ENCODE measurements at places on chromosomes 2 and 18.

DNA sequence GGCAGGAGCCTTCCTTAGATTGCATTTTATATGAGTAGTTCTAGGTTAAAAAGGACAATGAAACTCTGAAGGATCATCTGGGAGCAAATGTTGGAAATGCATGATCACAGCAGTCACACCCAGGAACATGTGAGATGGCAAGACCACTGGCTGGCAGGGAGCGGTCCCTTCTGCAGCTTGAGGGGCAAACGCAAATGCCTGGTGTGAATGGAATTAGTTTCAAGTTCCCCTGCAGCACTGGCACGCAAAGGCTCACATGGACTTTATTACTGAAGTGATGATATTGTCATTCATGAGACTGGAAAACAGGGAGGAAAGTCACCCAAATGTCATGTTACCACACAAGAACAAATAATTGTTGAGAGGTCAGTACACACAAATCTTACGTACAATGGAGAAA lies 223.3 kb downstream of the FBXO15 start:
- no peak for DNase-seq

DNA sequence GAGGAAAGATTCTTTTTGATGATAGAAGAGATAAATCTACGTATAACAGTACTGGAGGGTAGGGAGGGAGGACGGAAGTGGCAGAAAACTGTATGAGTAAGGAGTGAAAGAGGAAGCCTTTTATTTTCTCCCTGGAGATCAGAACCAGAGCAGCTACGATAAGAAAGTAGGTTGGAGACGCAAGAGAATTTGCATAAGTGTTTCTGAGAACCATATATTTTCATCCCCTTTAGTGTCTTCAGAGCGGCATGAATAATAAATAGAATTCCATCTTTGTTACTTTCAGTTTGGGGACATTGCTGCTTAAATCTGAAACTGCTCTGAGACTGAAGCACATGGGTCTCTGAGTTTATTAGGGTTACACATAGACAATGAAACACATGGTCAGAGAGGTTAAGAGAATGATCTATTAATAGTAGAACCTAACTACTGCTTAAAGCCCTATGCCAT lies 230.2 kb upstream of the TNP1 start:
- no peak for DNase-seq

GRCh38 chr2:140359056-140359771 lies 1579.0 kb upstream of the NXPH2 start:
- no peak for DNase-seq

GRCh38 chr2:161136696-161137324 lies 23.4 kb upstream of the TANK start:
- DNase-seq: no peak

DNA sequence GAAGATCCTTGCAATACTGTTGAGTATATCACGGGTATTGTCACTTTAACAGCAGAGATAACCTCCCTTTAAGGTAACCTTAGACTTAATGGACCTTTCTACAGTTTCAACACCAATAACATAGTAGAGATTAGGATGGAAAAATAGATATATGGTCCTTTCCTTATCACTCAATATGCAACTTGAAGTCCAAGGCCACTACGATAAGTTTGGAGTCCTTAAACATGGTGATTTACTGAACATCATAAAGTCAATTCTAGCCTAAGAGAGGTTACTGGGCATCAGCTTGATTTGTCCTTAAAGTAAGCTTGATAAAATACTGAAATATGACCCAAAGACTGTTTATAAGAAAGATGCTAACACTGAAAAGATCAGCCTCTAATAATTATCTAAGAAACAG lies 203.2 kb downstream of the STK39 start:
- no peak for DNase-seq

DNA sequence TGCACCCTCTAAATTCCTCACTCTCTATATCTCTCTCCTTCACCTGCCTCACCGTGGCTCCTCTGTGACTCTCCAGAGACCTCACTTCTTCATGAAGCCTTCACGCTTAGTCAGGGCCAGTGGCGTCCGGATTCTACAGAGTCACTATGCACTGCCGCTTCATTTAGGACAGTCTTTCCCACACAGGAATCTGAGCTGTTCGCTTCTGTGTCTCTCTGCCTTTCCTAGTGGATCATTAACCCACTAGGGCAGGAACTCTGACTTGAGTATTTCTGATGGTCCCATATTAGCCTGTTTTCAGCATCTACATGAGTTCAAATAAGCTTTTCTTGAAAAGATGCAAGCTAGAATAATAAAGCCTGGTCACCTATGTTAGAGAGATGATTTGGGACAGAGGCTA lies 180.2 kb upstream of the DOK6 start:
- no peak for DNase-seq

DNA sequence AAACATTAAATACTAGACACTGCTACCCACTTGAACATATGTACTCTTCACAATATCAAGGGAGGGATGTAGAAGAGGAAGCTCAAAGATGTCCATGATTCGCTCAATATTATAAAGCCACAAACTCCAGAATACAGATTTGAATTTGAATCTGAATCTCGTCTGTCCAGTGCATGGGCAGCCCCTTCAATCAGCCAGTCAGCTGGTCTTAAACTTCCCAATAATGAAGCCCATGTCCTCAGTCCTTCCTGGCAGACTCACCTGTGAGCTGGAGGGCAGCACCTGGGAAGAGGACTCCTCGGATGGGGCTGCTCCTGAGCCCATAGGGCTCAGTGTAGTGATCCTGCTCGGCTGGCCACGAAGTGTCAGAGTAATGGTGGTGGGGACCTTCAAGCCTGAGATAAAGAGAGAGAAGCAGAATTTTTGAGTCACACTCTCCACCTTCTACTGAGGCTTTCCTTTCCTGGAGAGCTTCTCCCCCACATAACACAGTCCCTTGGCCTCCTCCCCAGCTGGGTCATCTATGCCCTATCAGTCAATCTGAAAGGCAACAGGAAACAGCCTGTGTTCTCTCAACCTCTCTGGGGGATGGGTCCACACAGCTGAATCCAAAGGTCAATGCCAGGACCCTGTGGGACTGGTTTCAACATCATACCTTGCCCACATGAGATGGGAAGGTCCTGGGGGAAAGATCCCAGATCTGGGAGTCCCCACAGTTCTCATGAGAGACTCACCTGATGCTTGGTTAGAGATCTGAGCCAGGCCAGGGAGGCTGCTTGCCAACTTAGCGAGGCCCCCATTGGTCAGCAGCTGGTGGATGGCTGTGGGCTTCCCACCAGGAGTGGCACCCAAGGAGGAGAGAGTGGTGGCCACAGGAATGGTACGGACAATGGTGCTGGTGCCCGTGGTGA lies 36.5 kb downstream of the KANSL3 start:
- no peak for DNase-seq

DNA sequence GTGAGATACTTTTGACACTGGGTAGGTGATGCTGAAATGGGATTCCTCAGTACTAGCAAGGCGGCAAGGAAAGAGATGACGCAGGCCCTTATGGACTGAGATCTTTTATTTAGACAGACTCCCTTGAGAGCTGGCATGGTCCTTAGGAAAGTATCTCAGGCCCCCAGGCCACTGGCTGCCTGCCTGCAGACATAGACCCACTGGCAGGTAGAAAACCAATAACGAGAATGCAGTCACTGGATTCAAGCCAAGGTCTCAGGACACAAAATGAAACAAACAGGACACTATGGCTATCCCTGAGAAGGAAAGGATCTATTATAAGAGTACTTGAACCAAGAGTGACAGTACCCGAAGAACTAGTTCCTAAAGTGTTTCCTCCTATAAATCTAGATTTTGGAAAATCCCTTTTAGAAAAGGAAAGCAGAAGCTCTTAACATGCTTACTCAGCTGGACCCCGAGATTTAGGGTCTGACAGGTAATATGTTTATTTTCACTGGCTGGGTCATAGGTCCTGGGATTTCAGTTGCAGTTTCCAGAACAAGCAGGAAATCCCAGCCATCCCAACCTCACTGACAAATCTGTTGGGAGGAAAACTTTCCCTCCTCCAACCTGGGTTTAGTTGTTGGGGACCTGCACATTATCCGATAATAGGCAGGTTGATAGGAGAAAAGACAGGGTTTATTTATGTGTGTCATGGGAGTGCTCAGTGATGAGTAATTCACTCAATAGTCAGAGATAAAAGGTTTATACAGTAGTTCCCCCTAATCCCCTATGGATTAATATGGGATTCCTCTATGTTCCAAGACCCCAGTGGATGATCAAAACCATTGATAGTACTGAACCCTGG lies 44.5 kb downstream of the COMMD1 start:
- no peak for DNase-seq

- no peak for DNase-seq
These were observed 26.7 kb upstream of the ST8SIA3 start for GRCh38 chr18:57325491-57326166.

GRCh38 chr18:74276609-74277008 lies 15.2 kb downstream of the CYB5A start:
- DNase-seq: no peak

DNA sequence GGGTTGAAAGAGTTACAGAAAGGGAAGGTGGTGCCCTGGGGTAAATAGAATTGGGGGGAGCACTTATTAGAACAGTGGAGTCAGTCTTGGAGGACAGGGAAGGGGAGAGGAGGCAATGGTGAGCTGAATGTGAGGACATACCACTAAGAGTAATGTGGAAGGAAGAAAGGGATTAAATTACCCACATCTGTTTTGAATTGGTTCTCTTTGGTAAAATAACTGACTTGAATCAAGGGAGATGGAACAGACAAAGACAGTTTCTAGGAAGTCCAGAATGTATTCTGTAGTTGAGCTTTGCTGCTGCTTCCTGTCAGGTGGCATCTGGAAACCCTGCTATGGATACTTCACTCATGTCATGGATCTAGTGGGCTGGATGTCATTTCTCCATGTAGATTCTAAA lies 6.7 kb downstream of the SETBP1 start:
- DNase-seq: no peak
